NCI-H69 (cell line): ENCODE measurements at places on chromosomes 1 and 21.
A peak's percentile ranks its signal among the peaks of the same experiment; 100 is the strongest.

GRCh38 chr1:241079459-241079858 is 277.5 kb downstream of the RGS7 start:
- no peak for DNase-seq

DNA sequence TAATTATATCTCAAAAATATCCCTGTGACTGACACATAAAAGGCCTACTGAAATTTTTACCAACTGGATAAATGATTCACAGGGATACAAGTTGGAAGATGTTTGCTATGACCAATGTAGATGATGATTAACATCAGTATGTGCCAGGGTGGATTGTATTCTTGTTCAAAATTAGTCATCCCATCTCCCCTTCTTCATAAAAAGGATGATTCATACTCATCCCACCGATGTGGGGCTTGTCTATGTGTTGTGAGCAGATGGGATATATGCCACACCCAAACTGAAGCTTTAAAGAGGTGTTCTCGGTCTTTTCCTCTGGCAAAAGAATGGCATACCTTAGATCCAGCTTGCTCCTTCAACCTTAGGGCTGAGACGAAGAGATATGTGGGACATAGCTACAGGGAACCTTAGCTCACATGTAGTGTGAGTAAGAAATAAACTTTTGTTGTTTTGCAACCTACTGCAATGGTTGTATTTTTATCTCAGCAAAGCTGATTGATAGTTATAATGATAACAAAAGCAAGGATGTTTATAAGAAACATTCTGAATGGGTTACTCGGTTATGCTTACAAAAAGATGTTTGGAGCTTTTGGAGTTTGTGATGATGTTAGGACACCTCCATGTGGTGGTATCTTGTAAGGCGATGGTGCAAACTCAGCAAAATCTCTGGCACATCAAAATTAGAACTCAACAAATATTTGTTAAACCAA is 29.4 kb downstream of the SPATA17 start:
- peak; percentile 39 for DNase-seq

DNA sequence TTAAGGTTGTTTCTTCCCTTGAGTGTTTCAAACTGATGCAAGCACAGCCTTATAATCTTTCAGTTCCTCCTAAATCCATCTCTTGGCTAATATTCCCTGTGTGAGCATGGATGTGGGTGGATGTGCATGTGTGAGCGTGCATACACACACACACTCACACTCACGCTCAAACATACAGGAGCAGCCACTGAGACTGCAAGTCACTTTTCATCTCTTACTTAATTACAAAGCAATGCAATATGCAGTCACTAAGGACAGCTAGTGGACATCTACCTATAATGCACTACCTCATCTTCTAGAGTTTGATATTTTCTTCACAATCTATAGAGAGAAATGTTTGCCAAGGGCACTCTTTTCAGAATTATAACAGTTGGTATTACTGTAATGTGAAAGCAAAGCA is 1.4 kb downstream of the ESRRG start:
- peak; percentile 91 for DNase-seq

DNA sequence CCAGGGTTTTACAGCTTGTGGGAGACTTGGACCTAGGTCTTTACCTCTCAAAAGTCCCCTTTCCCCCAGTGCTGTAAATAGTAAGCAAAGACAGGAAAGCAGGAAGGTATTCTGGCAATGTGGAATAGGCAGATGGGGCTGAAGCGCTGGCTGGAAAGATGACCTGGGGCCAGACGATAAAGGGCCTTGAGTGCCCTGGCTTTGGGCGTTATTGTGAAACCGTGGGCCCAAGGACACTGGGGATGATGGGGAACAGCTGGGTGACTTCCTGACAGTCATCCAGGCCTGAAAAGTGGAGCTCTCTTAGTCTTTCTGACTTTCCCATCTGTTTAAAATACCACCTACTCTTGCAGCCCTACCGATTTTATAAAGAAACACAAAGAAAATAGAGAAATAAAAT is 16.3 kb downstream of the URB2 start:
- no peak for DNase-seq
